ENCODE measurements at places on chromosomes 1 and 21. TPM values are rescaled to one million over a fixed set of nuclear protein-coding genes. Genes with fewer than 3 reads are reported as not detected.

DNA sequence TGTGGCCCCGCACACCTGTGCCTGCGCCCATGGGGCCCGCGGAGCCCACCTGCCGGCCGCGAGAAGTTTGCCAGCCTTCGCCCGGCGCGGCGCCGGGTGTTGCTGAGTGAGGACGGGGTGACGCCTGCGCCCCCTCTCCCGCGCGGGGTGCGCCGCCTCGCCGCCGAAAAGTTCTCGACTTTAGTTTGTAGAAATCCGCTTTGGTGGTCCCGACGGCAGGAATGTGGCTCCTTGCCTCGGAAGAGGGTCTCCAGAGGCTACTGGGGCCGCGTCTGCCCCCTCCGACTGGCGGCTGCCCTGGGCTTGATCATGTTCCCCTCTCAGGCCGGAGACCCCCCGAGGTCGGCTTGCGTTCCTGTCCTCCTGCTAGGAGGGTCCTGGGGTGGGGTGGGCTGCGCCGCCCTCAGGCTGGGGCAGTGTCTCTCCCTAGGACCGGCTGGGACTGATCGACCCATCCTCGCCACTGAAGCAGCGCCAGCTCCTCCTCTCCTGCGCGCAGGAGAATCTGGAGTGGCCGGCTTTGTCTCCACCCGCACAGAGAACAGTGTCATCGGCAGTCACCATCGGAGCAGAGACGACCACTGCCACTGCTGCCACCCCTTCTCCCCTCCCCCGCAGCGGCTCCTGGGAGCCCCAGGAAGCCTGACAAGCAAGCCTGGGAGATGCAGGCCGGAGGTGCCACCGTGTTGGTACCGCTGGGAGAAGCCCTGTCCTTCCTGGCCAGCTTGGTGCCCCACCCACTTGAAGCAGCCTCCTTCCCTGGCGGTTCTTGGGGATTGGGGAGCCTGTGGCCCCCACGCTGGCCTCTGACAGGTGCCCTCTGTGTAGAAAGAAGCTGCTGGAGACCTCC is 553 bp upstream of the SLC30A2 start:
- no peak for DNase-seq

The KLF17 gene
- 0.04 TPM for polyA plus RNA-seq

- no peak for DNase-seq
Observed at GRCh38 chr1:14100444-14100843, 400.5 kb downstream of the PRDM2 start.

GRCh38 chr1:204576422-204576821 is 60.2 kb downstream of the MDM4 start:
- no peak for DNase-seq

- no peak for DNase-seq
Observed at GRCh38 chr1:6958407-6959030, 173.3 kb downstream of the CAMTA1 start.

DNA sequence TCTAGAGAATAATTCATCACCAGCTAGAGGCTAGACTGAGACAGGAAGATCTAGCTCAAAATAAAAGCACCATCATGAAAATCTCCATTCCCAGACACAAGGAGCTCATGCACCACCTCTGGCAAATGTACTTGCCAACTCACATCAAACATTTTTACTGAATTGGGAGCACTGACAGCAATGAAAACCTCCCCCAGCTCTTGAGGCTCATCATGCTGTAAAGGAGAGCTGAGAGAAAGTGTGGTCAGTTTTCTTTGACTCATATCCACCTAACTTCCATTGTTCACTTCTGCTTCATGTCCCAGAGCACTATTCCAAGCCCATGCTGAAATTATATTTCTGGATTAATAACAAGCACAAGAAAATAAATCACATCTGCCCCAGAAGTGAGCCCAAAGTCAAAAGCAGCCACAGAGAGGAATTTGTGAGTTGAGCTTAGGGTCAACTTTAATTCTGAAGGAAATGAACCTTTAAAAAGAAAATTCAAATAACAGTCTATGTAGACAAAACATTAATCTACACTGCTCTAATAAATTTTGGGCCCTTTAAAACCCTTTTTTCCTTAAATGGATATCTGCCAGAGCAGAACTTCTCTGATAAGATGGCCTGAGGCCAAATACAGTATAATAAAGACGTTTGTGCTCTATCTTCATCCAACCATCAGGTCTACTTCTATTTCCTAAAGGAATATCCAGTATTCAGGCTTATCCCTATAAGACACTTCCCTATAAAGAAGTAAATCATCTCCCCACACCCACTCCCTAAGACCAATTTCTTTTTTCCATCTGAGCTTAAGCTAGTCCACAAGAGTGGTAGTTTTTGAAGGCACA is 85.9 kb upstream of the ADAM30 start:
- DNase-seq: no peak

The VPS26C gene
- 41.3 TPM for polyA plus RNA-seq

The AKR7A3 gene
- 1.6 TPM for polyA plus RNA-seq
